ENCODE measurements at places on chromosomes 13 and 19.
A peak's percentile ranks its signal among the peaks of the same experiment; 100 is the strongest.

DNA sequence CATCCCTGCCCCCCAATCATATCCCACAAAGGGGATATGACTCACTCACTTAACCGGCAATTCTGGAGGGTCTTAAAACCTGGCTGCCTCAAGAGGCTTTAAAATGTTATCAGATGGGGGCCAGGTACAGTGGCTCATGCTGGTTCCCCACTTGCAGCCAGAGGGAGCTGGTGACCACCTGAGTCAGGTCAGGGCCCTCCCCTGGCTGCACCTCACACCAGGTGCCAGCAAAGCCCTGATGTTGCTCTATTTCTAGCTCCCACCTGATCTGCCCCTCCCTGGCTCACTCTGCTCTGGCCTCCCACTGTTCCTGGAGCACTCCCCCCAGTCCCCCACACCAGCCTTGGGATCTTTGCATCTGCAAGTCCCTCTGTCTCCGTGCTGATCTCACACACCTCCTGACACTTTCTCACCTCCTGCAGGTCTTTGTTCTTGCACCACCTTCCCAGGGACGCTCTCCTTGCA lies 14.2 kb downstream of the HPN start:
- DNase-seq = peak; percentile 75

GRCh38 chr19:50300814-50301606 lies 28.2 kb downstream of the KCNC3 start:
- no peak for DNase-seq

- DNase-seq = no peak
These were observed 1.1 kb downstream of the MIDN start for GRCh38 chr19:1249298-1249989.

DNA sequence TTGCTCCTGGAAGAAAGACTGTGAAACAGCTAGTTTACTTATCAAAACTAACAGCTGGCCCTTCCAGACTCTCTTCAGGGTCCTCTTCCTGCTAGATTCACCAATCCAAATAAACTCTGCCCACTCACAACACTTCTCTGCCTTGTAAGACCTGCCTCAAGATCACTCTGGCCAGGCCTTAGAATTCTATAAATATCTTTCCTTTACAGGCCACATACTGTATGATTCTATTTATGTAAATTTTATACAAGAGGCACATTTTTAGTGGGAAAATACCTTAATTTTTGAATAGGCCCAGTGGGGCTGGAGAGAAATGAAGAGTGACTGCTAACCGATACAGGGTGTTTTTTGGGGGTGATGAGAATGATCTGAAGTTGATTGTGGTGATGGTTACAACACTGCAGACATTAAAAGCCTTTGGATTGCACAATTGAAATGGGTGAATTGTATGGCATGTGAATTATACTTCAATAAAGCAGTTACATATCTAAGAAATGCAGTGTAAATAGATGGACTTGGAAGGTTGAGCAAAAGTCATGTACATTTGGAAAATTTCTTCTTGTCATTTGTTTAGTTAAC lies 141.8 kb downstream of the GPC5 start:
- no peak for DNase-seq

DNA sequence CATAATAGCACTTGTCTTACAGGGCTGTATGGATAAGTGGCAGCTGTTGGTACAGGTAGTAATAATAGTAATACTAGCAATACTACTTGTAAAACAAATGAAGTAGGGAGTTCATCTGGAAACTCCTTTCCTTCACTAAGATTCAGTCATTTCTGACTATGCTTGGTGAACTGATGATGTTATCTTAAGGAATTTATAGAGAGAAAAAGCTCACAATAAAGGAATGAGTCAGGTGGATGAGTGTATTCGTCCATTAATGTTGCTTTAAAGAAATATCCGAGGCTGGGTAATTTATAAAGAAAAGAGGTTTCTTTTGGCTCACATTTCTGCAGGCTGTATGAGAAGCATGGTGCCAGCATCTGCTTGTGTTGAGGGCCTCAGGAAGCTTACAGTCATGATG lies 477.3 kb downstream of the KLF12 start:
- DNase-seq = no peak

DNA sequence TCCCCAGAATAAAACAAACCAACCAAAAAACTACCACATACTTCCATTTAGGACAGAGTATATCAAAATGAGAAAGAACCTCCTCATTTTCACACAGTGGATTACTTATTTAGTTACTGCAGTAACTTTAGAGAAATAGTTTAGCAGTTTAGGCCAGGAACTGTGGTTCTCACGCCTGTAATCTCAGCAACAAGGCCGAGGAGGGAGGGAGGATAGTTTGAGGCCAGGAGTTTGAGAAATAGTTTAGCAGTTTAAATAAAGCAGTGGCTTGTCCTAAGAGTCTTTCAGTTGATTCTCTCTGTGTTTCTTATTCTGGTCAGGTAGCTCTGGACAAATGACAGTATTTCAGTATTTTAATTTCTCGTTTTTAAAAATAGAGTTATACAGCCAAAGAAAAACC lies 9.4 kb downstream of the HMGB1 start:
- DNase-seq = no peak

DNA sequence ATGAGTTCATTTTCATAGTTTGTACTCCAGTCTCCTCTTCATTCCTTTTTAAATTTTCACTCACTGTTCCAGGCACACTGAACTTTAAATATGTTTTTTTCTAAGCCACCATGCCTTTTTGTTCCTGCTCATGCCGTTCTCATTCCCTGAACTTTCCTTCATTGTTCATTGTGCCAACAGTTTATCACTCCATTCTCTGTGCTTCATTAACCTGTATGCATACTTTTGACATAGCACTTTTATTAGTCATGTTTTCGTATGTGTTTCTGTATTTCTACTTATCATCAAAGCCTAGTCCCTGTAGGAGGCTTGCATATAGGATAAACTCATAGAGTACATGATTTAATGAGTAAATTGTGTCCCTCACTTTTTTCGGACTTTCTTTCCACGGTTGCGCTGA lies 65.3 kb downstream of the PCDH20 start:
- DNase-seq = no peak

- no peak for DNase-seq
These were observed 371.1 kb downstream of the PCDH9 start for GRCh38 chr13:66859078-66859477.

- no peak for DNase-seq
These were observed 43.8 kb downstream of the CCDC122 start for GRCh38 chr13:43835701-43836100.

GRCh38 chr19:16197188-16197621 lies 506 bp upstream of the AP1M1 start:
- no peak for DNase-seq

- peak; percentile 31 for DNase-seq
These were observed 19.0 kb downstream of the VSTM2B start for GRCh38 chr19:29544656-29545360.

- no peak for DNase-seq
These were observed 7.5 kb downstream of the RPL21 start for GRCh38 chr13:27258637-27259386.

DNA sequence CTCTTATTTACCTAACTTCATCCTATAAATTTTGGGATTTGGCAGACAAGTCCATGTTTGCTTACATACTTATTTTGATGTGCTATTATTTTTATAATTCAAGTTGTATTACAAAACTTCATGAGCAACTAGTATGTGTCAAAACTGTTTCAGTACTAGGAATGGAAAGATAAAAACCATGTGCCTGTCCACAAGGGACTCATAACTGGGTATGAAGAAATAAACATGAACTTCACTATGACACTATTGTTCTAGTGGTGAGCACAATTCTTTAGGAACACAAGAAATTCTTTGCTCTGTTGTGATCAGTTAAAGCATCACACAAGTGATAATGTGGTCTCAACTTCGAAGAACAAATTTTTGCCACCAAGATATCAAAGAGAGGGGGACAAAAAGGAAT lies 97.5 kb upstream of the FBXL3 start:
- no peak for DNase-seq

GRCh38 chr19:18725841-18726770 lies 42.6 kb downstream of the CRTC1 start:
- no peak for DNase-seq

DNA sequence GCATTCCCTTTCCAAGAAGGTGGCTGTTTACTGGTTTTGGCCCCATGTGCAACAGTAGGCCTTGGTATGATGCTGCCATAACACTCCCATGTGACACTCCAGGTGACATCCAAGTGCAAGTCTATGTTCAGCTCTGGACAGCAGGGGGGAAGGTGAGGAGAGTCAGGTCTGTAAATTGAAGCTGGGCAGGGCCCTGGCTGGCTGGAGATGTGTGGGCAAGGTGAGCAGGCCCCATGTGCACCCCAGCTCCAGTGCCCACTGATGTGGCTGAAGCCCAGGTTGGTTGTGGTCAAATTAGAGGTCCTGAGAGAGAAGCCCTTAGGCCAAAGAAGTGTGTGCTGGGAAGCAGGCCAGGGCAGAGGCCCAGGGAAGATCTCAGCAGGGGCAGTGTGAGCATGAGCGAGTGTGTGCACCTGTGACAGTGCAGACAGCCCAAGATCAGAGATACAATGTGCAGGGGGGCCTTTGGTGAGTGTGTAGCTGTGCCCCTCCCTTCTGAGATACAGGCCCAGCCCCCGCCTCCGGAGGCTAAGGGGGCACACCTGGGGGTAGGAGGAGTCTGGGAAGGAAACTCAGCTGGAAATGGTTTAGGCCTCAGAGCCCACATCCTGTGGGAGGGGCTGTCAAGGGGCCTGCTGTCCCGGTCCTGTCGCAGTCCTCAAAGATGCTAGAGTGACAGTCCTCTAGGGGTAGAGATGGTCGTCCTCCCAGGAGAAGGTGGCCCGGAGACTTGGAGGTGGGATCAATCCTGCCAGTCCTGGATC lies 18.6 kb downstream of the DEDD2 start:
- DNase-seq = no peak

DNA sequence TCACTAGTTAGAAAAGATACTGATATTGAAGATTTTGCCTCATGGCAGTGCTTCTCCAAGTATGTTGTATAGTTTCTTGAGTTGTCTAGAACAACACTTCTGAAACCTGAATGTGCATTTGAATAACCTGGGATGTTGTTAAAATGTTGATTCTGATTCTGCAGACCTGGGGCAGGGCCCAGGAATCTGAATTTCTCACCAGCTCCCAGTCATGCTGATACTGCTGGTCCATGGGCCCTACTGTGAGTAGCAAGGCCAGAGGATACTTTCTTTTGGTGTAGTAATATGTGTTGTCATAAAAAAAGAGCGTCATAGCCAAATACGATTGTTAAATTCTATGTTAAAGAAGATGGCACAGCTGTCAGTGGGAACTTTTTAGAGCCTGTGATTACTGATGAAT lies 41.6 kb upstream of the C1QTNF9 start:
- no peak for DNase-seq

GRCh38 chr19:33441828-33442227 lies 68.3 kb downstream of the CEBPG start:
- no peak for DNase-seq

GRCh38 chr19:47005873-47006272 lies 13.8 kb upstream of the NPAS1 start:
- DNase-seq = no peak

GRCh38 chr13:58085819-58086218 lies 454.3 kb downstream of the PCDH17 start:
- DNase-seq = no peak

- no peak for DNase-seq
These were observed 102.2 kb upstream of the EDNRB start for GRCh38 chr13:78020861-78021260.

DNA sequence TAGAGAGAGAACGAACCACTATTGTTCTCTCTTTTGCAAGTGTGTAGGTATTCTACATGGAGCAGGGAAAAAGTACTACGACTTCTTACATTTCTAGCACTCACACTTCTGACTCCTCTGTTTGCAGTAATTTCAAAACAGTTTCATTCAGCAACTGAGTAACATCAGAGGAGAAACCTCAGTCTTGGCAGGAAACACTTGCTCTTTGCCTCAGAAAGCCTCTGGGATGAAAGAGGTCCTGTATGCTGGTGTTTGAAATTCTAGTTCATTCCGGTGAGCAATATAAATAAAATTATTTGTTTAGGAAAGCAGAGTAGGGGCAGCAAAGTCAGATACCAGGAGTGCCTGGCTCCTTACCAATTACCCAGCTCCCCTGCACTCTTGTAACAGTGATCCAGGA lies 595.5 kb downstream of the TBC1D4 start:
- no peak for DNase-seq

GRCh38 chr19:4149518-4150288 lies 3.7 kb upstream of the CREB3L3 start:
- DNase-seq = no peak

- DNase-seq = no peak
These were observed 68.6 kb upstream of the IPO5 start for GRCh38 chr13:97884707-97885468.

GRCh38 chr13:113420833-113421600 lies 32.3 kb downstream of the ADPRHL1 start:
- no peak for DNase-seq

DNA sequence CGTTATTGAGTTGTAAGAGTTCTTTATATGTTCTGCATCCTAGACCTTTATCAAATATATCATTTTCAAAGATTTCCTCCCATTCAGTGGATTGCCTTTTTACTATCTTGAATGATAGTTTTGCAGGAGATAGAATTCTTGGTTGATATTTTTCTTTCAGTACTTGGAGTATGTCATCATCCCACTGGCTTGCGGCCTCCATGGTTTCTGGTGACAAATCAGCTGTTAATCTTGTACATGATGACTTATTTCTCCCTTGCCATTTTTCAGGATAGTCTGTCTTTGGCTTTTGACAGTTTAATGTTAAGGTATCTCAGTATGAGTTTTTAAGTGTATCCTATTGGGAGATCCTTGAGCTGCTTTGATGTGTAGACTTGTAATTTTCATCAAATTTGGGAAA lies 8.5 kb downstream of the ZNF557 start:
- no peak for DNase-seq

DNA sequence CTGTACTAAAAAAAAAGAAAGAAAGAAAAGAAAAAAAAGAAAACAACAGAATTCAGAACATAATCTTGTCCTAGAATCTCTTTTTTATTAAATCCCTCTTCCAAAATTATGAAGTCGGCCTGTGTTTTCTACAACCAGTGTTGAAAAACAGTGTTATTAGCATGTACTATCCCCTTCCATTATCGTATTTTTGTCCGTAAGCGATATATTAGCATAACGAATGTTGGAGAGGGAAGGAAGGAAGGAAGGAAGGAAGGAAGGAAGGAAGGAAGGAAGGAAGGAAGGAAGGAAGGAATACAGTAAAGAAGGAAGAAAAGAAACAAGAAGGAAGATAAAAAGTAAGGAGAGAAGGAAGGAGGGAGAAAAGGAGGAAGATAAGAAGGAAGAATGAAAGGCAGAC lies 393.0 kb upstream of the TSHZ3 start:
- DNase-seq = no peak

DNA sequence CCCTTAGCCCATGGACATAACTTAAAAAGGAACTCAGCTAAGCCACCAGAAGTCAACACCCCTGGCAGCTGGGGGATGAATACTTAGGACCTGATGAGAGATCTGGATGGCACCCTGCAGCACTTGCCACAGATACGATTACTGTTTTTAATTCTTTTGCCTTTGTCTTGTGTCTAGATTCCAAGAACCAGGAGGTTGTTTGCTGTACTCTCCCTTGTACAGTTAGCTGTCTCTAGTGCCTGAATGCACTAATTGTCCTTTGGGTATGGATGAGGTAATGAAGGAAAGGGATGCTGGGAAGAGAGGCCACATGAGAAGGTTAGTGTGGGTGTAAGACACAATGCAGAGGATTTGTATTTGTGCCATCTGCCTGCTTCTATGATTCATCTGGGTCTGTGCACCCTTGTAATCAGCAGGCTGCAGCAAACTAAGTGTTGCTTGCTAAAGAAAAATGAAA lies 385.8 kb downstream of the KCNRG start:
- DNase-seq = no peak

GRCh38 chr13:107252021-107252420 lies 684.1 kb upstream of the ARGLU1 start:
- no peak for DNase-seq

Data from H1 (cell line).